Peyer's patch (tissue), 4 donors: ENCODE measurements at places on chromosomes 5 and 9.

DNA sequence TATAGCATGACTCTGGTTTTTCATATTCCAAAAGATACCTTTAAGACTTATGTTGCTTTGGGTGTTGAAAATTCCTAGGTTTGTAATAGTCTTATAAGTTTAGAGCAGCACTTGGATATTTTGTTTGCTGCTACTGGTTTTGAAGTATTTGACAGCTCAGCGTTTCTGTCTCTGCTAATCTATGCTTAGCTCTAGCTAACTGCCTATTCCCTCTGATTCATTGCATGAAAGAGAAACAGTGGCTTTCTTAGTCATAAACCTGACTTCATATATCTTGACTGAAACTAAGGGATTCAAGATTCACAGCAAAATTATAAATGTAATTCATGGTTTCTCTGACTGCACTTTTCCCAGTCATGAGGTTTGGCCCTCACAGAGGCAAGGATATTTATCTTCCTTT is 35.6 kb upstream of the ANXA1 start:
- DNase-seq: no peak

DNA sequence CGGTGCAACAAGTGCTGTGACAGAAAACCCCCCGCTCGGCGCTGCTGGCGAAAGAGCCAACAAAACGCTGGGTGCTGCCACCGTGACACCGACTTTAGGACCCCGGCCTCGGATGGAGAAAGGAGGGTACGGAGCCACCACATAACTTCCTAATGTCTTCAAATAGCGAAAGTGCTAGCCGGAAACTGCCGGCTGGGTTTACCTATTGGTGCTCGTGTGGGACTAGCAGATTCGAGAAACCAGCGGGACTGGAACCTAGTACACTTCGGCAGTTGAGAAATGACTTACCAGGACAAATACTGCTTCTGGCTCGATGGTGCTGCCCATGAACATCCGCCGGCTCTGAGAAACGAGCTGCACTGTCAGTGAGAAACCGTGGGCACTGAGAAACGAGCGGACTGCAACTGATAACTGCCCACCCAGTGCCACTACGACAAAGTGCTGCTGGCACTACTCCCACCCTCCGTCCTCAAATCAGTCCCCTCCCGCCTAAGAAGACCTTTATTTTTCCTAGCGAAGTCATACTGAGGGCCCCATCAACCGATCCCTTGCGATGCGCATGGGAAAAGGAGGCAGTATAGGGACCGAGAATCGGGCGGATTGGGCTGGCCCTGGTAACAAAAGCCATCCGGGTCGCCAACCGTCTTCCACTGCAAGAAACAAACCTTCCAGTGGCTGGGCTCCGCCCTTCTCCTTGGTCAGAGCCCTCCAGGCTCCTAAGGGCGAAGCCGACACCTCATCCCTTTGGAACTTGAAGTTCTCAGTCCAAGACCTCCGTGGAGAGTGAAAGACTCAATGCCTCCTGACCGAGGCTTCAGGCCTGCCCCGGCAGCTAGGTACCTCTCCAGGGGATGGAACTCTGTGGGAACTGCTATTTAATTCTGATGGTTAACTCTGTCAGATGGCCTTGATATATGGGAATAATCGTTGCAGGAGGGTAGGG is 27.0 kb upstream of the ANXA2R start:
- peak; percentile 96 for DNase-seq

- peak; percentile 49 for DNase-seq
Observed at GRCh38 chr9:137311986-137312851, 10.1 kb upstream of the NRARP start.

DNA sequence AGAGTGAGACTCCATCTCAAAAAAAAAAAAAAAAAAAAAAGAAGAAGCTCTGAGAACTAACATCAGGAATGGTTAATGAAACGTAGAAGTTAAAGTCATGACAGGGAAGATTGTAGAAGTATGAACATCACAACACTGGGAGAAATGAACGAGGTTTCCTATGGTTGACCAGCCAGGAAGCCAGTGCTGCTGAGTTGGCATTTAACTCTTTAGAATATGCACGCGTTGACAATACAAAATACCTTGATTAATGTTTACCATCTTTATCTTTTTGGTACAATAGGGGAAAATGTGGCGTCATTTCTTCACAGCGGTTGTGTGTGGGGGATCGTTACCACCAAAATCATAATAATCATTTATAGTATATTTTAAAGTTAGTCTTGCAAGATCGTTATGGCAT is 32.0 kb downstream of the ABO start:
- DNase-seq: no peak

- no peak for DNase-seq
Observed at GRCh38 chr5:132098151-132098594, 24.6 kb downstream of the CSF2 start.

DNA sequence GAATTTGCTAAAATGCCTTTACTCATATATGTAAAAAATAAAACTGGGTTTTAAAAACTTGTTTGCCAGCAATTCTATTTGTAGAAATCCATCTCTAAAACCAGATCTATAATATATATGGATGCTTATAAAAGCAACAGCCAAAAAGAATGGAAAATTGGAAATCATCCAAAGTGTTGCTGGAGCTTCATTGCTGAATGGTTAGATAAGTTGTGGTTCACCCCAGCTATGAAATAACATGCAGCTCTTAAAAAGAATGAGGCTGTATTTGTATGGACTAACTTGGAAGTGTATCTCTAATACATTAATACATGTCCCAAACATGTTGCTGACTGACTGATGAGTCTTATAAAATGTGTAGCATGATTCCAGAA is 76.2 kb downstream of the STK10 start:
- DNase-seq: no peak

- no peak for DNase-seq
Observed at GRCh38 chr5:129996896-129997295, 92.6 kb downstream of the CHSY3 start.

- no peak for DNase-seq
Observed at GRCh38 chr5:159581502-159582249, 251.4 kb upstream of the IL12B start.
